ENCODE measurements at places on chromosomes 3 and 15.

DNA sequence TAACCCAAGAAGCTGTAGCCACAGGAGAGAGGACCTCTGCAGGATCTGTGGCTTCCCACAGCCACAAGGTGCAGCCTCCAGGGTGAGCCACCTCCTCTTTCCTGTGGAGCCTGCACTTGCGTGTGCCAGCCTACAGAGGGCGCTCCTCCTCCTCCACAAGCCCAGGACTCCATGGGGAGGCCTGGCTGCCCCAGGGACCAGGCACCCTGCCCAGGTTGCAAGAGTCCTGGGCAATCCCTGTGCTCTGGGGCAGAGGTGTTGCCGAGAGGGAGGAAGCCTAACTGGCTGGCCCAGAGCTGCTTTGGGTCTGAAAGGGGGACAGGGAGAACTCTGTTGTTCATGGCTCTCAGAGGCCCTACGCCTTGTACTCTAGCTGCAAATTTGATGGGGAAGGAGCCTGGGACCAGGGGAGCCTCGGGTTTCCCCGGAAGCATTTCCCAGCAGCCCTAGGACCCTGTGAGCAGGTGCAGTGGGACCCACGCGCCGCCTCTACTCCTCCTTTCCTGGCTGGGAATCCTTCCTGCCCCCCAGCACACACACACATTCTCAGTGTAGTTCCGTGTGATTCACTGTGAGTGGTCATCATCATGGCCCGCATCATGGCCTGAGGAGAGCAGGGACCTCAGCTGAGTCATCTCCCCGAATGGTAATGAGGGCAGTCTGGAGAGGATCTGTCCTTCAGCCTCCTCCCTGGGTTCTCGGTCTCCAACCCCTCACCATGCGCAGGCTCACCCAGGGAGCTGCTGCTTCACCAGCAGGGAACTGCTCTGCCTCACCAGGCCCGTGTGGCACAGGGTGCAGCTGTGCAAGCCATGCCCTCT, 24.3 kb downstream of the TBC1D21 start:
- peak; percentile 85 for DNase-seq

- no peak for DNase-seq
These were observed 67.9 kb upstream of the HEG1 start for GRCh38 chr3:125123451-125124305.

DNA sequence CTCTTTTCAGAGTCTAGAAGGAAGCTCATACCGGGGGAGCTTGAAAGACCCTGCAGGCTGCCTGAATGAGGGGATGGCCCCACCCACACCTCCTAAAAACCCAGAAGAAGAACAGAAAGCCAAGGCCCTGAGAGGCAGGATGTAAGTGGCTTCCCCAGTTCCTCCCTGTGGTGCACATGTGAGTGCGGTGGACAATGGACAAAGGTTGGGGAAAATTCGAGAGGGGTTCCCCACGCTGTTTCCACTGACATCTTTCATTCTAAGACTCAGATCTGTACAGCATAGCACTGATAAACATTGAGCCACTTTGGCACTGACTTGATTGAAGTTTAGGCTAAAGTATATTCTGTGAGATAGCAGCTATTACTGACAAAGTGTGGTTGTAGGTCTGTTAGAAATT, 79.5 kb upstream of the UMPS start:
- DNase-seq = no peak

DNA sequence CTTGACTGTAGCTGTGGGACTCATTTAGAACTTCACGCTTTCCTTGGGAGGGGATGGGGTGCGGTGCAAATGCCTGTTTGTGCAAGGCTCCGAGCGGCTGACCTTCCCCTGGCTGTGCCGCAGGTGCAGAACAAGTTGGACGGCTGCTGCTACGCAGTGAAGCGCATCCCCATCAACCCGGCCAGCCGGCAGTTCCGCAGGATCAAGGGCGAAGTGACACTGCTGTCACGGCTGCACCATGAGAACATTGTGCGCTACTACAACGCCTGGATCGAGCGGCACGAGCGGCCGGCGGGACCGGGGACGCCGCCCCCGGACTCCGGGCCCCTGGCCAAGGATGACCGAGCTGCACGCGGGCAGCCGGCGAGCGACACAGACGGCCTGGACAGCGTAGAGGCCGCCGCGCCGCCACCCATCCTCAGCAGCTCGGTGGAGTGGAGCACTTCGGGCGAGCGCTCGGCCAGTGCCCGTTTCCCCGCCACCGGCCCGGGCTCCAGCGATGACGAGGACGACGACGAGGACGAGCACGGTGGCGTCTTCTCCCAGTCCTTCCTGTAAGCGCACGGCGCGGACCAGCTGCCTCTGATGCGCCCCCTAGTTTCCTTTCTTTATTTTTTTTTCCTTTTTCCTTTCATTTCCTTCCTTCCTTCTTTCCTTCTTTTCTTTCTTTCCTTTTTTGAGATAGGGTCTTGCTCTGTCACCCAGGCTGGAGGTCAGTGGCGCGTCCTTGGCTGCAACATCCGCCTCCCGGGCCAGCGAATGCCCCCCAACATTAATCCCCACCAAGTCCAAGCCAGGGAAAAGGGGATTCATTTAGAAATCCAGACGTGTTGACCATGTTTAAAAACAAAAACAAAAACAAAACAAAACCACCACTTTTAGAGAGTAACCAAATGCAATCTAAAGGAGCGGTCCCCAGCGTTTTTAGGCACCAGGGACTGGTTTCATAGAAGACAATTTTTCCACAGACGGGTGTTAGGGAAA, 42.7 kb downstream of the EIF2AK4 start:
- DNase-seq = no peak

DNA sequence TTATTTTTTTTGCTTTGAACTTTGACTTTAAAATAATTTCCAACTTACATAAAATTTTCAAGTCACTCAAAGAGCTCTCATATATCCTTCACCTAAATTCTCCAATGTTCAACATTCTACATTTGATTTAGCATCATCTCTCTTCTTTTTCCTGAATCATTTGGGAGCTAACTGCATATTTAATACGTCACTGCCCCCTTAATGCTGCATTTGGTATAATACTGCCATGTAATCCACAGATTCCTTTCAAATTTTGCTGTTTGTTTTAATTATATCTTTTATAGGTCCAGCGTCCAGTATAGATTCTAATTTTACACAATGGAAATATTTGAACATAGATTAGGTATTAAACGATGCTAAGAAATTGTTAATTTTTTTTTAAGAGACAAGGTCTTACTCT, 2.3 kb upstream of the EIF2AK4 start:
- DNase-seq = no peak

DNA sequence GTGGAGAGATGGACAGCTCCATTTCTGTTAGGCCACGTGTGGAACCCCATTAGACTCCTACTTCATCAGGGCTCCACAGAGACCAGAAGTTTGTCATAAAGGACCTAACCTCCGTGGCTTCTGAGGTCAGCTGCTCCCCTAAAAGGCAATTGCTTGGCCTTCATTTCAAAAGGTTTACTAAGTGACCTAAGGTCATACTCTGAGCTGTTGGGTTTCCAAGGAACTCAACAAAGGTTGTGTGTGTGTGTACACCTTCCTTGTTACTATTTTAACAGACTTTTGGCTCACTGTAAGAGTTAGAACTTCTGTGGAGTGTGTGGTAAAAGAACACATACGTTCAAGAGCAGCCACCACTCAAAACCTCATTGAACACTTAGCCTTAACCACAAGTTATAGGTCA, 73.9 kb downstream of the SEC22A start:
- no peak for DNase-seq

- DNase-seq = no peak
These were observed 67.4 kb downstream of the SH3GL3 start for GRCh38 chr15:83514584-83514983.

- no peak for DNase-seq
These were observed 54.5 kb upstream of the APEH start for GRCh38 chr3:49619649-49620048.

GRCh38 chr3:58630710-58631092, 35.9 kb downstream of the FAM3D start:
- no peak for DNase-seq

- no peak for DNase-seq
These were observed 31.1 kb upstream of the SMAD6 start for GRCh38 chr15:66670762-66671580.

- DNase-seq = no peak
These were observed 113.2 kb upstream of the MYO5C start for GRCh38 chr15:52408823-52409222.

DNA sequence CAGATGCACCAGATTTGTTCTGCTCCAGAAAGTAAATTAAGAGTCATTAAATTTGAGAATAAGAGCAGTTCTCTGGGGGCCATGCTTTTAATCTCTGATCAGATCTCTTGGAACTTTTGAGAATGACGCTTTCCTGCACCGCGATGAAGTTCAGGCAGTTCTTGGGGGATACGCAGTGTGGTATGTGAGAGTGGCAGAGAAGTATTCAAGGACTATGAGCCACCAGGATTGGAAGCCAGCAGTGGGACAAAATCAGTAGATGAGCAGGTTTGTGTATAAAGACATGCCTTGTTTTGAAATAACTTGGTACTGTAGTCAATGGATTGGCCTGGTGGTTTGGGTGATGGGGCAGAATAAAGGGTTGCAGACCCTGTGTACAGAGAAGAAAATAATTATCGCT, 483.6 kb downstream of the ERC2 start:
- DNase-seq = no peak

GRCh38 chr3:132318451-132318850, 1.2 kb downstream of the ACP3 start:
- no peak for DNase-seq

GRCh38 chr3:65979731-65980130, 59.0 kb downstream of the MAGI1 start:
- no peak for DNase-seq

DNA sequence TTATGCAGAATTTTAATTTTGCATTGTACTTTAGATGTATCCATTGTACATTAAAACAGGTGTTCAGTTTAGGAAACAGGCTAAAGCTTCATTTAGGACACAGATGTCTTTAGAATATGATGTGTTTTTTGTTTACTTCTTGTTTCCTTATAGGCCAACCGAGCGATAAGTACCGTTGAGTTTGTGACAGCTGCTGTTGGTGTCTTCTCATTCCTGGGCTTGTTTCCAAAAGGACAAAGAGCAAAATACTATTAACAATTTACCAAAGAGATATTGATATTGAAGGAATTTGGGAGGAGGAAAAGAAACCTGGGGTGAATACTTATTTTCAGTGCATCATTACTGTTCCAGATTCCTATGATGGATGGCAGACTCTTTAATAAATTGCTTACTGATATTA, 29.4 kb downstream of the PLAAT1 start:
- DNase-seq = no peak

- DNase-seq = no peak
These were observed 73.9 kb upstream of the NR2E3 start for GRCh38 chr15:71736286-71736947.

- no peak for DNase-seq
These were observed 612.7 kb upstream of the SGO1 start for GRCh38 chr3:20798666-20799065.

DNA sequence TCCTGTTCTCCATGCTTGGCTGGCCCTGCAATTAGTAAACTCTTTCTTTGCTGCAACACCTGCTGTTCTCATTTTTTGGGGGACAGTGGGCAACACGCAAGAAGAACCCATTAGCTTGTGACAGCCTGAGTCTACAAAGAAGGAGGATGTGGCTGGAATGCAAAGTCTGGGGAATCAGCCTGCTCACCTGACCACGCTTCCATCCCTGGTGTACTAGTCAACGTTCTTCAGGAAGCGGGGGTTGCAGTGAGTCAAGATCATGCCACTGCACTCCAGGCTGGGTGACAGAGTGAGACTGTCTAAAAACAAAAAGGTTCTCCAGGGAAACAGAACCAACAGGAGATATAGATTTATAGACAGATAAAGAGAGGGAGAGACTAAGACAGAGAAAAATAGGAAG, 27.7 kb upstream of the KBTBD12 start:
- no peak for DNase-seq

- DNase-seq = no peak
These were observed 34.7 kb downstream of the SPTSSB start for GRCh38 chr3:161336661-161337060.

DNA sequence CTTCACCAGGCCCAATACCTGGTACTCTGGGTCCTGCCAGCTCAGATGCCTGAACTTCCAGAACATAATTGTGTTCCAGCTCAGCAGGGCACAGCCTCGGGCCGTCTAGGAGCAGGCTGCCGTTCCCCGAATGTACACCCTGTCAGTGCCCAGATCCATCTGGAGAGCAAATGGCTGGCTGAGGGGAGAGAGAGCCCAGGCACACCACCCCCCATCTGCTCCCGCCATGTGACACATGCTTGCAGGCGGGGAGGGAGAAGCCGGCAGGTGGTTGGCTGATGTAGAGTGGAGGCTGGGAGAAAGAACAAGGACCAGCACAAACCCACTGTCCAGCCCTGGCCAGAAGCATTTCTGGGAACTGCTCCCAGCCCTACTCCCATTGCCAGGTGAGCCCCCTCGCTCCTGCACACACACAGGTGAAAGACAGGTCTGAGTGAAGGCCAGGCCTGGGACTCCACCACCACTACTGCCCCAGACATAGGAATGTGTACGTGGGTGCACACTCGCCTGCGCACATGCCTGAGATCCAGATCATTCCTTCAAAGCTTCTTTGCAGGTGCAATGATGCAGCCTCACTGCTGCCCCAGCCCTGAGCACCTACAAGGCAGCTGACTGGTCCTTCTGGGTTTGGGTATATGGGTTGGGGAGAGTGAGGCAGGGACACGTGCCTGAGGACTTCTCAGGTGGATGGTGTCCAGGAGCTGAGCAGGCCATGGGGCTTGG, 53.5 kb downstream of the SEMA5B start:
- DNase-seq = no peak

DNA sequence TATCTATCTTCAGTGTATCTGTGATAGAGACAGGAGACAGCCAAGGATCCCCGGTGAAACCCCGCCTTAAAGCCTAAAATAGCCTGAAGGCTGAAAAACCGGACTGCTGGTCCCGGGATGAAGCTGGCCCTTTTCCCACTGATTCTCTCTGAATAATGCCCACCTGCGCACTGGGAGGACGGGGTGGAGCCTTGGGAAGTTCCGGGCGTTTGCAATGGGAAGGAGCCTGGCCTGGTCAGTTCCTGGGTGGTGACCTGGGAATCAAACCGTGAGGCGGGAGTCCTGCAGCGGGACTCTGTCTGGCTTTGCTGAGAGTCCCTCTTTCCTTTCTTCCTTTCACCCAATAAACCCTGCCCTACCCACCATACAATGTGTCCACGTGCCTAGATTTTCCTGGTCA, 157.9 kb downstream of the C3orf38 start:
- no peak for DNase-seq

DNA sequence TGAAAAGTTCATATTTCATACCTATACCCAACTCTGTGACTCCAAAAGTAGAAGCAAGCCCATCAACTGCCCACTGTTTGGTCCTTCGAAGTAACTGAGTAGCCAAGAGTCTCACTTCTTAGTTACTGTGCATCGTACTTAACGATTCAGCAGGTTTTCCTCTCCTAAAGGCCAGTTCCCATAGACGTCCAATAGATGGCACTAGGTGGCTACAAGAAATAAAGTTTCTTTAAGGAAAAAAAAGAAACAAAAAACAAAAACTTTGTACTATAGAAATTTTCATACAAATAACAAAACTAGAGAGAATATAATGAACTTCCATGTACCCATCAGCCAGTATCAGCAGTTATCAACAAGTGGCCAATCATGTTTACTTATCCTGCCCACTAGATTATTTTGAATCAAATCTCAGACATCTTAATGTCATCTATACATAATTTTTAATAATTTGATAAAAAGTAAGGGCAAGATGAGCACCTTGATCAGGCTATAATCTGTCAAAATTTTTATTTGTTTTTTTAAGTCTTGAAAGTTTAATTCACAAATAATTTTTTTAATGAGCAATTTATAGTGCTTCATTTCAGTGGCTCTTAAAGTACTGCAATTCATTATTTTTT, 63.8 kb upstream of the ACP3 start:
- DNase-seq = no peak

- no peak for DNase-seq
These were observed 29.4 kb downstream of the NR2F2 start for GRCh38 chr15:96359616-96360521.

GRCh38 chr15:58748040-58748851, 1.3 kb downstream of the ADAM10 start:
- DNase-seq = no peak

Data from 8988T (cell line).